ENCODE measurements at places on chromosomes 7 and 10. TPM values are rescaled to one million over a fixed set of nuclear protein-coding genes. Genes with fewer than 3 reads are reported as not detected.

DNA sequence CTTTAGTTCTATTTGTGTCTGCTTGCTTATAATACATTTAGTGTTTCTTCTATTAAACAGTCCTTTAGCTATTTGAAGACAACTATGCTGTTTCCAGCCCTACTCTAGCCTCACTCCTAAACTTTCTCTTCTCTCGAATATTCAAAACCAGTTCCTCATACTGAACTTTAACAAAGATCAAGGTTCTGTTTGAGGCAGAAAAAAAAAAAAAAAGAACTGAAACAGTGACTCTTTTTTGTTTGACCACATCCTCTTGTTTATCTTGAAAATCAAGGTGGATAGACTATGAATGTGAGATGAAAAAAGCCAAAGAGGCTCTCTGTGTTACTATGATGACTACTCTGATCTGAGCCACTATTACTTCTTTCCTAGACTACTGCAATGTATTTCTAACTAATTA, 154.3 kb downstream of the ZNF365 start:
- peak; percentile 29 for DNase-seq

- no peak for DNase-seq
These were observed 244.3 kb downstream of the PRKG1 start for GRCh38 chr10:51318399-51319172.

- no peak for DNase-seq
These were observed 71.9 kb downstream of the JCAD start for GRCh38 chr10:29987471-29987870.

HOGA1 gene
- polyA plus RNA-seq = 0.18 TPM

MBL2 gene
- polyA plus RNA-seq = 0.09 TPM

- DNase-seq = no peak
These were observed 3.3 kb upstream of the MTERF1 start for GRCh38 chr7:91883676-91884362.

GRCh38 chr7:110803602-110804143, 287.3 kb upstream of the LRRN3 start:
- no peak for DNase-seq

GRCh38 chr10:99531026-99531695, 1.6 kb upstream of the NKX2-3 start:
- no peak for DNase-seq

DNA sequence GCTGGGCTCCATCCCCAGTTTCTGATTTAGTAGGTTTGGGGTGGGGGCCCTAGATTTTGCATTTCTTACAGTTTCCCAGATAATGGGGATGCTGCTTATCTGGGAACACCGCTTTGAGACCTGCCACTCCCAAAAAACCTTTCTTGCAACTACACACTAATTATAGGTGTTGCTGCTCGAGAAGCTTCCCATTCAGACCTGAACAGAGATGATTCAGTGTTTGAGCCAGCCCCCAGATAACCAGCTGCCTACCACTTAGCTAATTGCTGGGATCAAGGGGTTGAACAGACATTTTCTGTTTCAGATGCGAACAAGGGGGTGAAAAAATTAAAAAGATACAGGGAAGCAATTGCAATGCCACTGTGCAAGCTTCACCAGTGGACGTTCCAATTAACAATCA, 448.5 kb downstream of the KCNMA1 start:
- no peak for DNase-seq

ABCC2 gene
- polyA plus RNA-seq = 1.9 TPM

DNA sequence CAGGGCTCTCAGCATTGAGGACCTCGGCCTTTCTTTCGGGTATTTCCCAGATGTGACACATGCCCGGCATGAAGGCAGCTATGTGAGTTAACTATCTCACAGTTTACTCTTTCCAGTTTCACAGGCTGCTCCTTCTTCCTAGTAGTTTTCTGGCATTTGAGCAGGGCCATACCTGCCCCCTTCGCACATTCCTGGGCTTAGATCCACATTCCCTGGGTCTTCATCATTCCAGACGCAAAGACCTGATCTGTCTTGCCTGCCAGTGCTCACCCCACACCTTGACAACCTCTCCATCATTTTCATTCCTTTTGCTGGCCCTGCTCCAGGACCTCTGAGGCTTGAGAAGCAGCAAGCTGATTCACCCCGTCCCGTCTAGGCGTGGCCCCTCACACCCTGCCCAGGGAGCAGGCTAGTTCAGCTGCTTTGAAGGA, 227.5 kb downstream of the WDR11 start:
- peak; percentile 21 for DNase-seq

TUBAL3 gene
- 0.46 TPM for polyA plus RNA-seq

DCLRE1C gene
- polyA plus RNA-seq = 9.5 TPM

CBLL1 gene
- polyA plus RNA-seq = 13.3 TPM

- no peak for DNase-seq
These were observed 18.7 kb downstream of the TTYH3 start for GRCh38 chr7:2650451-2650850.

HPS1 gene
- 50.4 TPM for polyA plus RNA-seq

DNA sequence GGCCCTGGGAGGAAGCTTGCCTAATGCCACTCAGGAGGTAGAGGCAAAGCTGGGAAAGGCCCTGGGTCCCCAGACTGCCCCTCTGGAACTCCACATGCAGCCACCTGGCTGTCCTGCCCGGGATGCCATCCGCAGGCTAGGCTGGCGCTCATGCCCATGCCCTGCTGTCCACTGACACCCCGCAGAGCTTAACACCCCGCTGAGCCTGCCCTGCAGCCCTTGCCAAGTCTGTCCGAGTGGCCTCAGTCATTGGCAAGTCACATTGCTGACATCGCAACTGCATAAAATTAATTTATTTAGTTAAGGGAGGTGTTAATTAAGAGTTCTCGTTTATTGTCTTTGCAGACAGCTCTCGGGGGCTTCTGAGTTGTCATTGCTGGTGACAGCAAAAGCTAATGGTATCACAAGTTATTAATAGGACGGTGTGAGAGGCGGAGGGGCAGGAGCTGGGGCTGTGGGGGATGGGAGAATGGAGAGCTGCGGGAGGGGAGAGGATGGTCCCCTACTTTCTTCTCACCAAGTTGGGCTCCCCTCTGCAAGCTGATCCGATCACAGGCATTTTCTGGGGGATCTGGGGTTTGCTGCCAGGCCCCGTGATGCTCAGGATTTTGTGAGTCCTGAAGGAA, 55.6 kb upstream of the PCBD1 start:
- DNase-seq = no peak

DNA sequence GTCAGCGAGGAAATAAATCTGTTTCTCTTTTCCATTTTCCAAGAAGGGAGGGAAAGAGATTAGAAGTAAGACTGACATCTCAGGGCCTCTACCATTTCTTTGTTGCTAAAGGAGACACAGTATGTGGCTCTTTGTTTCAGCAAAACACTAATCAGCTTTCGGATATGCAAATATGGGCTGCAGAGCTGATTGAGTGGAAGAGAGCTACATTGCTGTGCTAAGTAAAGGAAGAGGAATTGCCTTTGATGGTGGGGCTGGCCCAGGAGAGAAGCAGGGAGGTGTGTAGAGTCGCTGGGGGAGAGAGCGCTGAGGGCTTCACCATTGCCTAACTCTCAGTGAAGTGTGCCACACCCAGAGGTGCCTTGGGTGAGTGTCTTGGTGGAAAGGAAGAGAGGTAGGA, 284.8 kb downstream of the SDK1 start:
- DNase-seq = no peak

DNA sequence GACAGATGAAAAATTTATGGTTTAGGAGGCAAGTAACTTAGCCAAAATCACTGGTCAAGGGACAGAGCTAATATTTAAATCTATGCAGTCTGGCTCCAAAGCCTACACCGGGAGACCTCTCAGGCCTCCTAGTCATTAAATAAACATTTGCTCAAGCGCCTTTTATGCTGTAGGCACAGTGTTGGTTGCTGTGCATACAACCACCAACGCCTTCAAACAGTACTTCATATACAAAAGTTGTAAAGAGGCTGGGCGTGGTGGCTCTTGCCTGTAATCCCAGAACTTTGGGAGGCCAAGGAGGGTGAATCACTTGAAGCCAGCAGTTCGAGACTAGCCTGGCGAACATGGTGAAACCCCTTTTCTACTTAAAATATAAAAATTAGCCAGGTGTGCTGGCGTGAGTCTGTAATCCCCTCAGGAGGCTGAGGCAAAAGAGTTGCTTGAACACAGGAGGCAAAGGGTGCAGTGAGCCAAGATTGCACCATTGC, 159.8 kb downstream of the MAGI2 start:
- DNase-seq = no peak

TUBB8 gene
- polyA plus RNA-seq = 0.75 TPM

DNA sequence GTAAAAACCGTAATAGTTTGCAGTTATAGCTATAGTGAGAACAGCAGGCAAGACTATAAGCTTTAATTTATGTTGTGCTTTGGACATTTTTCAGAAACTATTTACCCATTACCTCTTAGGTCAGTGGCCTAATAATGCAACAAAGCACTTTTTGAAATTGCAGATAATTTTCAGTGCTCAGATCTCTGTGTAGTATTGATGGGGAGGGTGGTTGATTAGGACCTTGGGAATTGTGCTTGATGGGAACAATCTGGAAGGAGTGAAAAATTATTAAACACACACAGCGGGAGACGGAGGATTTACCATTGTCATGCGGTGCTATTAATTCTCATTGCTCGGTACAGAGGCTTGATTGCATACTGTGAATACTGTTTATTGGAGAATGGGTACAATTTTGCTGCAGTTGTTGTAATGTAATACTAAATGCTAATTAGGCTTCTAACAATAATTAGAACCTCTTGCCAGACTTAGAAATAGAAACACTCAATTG, 304.8 kb downstream of the LRMDA start:
- no peak for DNase-seq

GRCh38 chr10:110032801-110033700, 25.3 kb downstream of the ADD3 start:
- DNase-seq = no peak

DGKI gene
- polyA plus RNA-seq = 0.14 TPM

DNA sequence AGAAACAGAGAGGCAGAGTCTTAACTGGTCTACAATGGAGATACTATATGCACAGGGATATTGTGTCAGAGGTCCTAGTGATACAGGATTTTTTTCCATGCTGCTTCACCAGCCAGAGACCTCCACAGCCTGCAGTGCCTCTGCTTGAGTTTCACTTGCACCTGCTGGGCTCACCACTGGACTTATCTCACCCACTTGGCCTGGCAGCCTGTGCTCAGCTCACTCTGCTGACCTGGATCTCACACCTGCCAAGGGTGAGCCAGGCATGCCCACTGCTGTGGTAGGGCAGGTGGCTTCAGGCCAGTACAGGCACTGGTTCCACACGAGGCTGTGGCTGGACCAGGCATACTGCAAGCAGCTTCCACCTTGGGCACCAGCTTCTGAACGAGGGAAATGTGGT, 36.6 kb downstream of the PNLIPRP3 start:
- no peak for DNase-seq

DNA sequence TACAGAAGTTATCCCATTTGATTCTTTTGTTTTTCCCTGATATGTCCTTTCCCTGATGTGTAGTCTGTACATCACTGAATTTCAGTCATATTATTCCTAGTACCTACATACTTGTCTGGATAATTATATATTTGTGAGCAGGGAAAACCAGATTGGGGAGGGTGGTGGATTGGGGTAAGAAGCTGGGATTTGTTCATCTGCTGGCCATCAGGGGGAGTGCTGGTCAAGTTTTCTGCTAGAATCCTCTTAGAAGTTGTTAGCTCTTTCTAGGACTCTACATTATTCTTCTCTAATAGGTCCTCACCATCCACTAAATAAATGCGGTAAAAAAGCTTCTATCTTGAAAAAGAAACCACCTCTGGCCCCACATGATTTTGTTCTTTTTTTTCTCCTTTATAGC, 232.7 kb upstream of the TAC1 start:
- no peak for DNase-seq

DNA sequence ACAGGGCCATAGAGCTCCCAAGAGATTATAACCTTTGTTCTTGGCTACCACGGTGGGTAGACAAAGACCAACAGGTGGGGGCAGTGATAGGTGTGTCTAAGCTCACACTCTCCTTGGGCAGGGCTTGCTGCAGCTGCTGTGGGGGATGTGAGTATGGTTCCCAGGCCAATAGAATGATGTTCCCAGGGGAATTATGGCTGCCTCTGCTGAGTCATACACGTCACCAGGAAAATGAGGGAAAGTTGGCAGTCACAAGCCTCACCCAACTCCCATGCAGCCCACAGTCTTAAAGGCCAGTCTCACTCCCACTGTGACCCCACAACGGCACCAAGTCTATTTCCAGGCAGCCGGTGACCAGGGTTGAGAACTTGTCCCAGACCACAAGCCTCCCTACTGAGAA, 453.4 kb upstream of the PODXL start:
- no peak for DNase-seq
